CD4-positive, alpha-beta T cell treated with Interleukin-4 for 4 hours (primary cell): ENCODE measurements at places on chromosomes 1 and 21.

DNA sequence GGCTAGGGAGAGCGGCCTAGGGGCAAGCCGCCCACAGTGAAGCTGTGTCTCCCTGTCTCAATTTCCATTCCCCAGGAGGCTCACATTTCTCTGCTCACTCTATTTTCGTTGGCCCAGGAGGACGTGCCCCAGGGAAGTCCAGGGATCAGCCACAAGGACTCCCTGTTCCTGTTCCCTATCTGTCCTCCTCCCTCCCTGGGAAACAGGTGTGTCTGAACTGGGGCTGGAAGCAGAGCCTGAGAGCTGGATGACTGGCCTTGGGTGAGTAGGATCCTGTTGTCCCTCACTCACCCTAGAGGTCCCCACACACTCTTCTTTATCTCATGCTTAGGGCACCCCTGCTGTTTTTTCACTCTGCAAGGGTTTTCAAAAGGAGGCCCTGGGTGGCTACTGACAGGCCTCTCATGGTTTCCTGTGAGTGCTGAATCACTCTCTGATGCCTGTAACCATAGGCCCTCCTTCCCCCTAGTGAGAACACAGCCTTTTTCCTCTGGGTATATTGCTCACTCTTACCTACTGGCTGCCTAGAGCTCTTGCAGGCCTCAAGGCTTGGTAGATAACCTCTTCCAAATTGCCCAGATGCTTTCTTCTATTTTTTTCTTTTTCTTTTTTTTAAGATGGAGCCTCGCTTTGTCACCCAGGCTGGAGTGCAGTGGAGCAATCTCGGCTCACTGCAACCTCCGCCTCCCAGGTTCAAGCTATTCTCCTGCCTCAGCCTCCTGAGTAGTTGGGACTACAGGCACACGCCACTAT lies 3.3 kb upstream of the UTP11 start:
- peak; percentile 76 for DNase-seq

GRCh38 chr1:118271883-118272282 lies 86.9 kb upstream of the SPAG17 start:
- no peak for DNase-seq

DNA sequence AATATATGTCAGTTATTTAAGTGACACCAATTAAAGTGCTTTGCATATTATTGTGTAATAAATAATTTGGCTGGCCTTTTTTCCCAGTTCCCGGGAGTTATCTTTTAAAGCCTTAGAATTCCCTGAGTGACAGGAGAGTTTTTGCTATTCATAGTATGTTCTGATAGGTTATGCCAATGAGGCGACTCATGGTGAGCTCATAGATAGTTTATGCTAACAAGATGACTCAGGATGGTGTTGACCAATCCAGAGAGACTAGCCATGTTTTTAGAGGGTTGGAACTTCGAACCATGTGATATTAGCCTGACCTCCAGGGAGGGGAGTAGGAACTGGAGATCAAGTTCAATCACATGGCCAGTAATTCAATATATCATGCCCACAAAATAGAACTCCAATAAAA lies 310.8 kb downstream of the USP25 start:
- no peak for DNase-seq

DNA sequence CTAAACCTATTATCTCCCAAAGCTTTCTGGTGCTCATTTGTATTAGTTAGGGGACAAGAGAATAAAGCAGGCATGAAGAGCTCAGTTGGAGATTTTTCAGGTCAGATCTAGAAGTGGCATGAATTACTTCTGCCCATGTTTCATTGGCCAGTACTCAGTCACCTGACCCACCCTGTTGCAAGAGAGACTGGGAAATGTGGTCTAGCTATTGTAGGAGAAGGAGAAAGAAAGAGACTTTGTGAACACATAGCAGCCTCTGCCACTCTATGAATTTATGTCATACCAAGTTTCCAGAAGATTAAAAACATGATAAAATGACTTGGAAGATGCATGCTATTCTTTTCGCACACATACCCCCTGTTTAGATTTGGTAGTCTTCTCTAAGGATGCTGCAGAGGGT lies 302.3 kb upstream of the RUNX1 start:
- DNase-seq: no peak

DNA sequence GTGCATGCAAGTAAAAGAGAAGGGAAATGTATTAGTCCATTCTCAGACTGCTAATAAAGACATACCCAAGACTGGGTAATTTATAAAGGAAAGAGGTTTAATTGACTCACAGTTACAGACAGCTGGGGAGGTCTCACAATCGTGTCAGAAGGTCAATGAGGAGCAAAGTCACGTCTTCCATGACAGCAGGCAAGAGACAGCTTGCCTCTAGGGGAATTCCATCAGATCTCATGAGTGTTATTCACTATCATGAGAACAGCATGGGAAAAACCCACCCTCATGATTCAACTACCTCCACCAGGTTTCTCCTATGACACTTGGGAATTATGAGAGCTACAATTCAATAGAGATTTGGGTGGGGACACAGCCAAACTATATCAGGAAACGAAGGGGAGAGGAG lies 8.1 kb downstream of the KRTAP21-3 start:
- DNase-seq: no peak
